Suprapubic skin (tissue), 4 donors: ENCODE measurements at places on chromosomes 4 and X.
A peak's percentile ranks its signal among the peaks of the same experiment; 100 is the strongest.

GRCh38 chrX:136446208-136446607 lies 41.5 kb upstream of the BRS3 start:
- H3K36me3 ChIP-seq = no peaks in the 10 kb centered on the region
- H3K27ac ChIP-seq = no peak overlapping the region
- no peaks in the 10 kb centered on the region for H3K27me3 ChIP-seq
- DNase-seq = no peak
- no peak overlapping the region for H3K4me3 ChIP-seq

DNA sequence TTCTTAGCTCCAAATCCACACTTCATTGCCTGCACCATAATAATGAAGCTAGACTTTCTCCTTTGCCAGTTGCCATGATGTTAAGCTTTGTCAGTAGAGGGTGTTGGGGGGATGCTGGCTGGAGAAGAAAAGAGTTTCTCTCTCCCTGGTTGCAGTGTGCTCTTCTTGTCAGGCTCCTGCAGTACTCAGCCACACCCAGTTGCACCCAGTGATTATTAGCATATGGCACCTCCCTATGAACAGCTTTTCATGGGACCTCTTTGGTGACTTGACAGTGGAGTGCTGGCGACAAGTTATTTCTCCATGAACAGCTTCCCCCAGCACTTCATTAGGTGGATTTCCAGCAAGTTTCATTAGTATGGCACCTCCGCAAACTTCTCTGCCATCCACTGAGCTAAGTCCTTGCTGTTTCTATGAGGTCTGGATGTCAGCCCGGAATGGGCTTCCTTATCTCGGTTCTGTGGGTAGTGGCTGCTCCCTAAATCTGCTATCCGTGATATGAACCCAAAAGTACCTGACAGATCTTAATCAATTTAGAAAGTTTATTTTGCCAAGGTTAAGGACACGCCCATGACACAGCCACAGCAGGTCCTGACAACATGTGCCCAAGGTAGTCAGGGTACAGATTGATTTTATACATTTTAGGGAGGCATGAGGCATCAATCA lies 18.8 kb upstream of the OTUD4 start:
- H3K27ac ChIP-seq = no peak overlapping the region
- H3K4me1 ChIP-seq = no peaks in the 10 kb centered on the region
- DNase-seq = no peak
- no peaks in the 10 kb centered on the region for H3K36me3 ChIP-seq
- H3K27me3 ChIP-seq = no peaks in the 10 kb centered on the region

DNA sequence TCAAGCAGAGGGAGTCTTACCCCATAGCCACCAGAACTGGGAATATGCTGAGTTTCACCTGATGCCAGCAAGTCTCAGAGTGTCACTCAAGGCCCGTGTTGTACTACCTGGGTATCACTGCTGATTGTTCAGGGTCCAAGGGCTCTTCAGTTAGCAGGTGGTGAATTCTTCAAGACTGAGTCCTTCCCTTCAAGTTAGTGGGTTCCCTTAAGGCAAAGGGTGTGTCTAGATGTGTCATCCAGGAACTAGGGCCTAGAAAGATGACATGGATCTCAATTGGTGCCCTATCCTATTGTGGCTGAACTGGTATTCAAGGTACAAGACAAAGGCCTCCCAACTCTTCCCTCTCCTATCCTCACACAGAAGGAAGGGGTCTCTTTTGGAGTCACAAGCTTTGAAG lies 159.9 kb upstream of the DIPK2B start:
- H3K27ac ChIP-seq = no peak overlapping the region
- H3K4me3 ChIP-seq = no peak overlapping the region
- H3K4me1 ChIP-seq = no peaks in the 10 kb centered on the region
- DNase-seq = no peak
- no peaks in the 10 kb centered on the region for H3K27me3 ChIP-seq

DNA sequence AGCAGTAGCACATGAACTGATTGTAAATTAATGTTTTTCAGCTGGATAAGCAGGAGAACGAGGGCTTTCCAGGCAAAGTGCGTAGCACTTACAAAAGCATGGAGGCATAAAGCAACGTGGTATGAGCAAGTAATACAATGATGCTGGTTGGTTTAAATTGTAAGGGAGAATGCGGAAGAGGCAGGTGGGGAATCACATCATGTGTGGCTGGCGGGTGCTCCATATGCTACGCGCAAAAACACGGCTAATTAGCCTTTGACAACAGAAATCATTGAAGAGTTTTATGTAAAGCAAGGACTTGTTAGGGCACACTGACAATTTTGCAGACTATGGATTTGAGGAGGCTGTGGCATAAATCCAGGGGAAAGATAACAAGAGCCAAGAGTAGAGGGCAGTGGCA lies 14.6 kb downstream of the SYTL4 start:
- no peaks in the 10 kb centered on the region for H3K27me3 ChIP-seq
- no peak for DNase-seq
- H3K4me3 ChIP-seq = no peak overlapping the region
- no peak overlapping the region for H3K27ac ChIP-seq

DNA sequence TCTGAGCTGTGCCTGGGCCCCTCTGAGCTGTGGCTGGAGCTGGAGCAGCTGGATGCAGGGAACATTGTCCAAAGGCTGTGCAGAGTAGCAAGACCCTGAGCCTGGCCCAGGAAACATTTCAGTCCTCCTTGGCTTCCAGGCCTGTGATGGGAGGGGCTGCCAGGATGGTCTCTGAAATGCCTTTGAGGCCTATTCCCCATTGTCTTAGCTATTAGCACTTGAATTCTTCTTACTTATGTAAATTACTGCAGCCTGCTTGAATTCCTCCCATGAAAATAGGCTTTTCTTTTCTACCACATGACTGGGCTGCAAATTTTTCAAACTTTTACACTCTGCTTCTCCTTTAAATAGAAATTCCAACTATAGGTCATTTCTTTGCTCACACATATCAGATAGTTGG lies 349.8 kb upstream of the KLHL4 start:
- H3K27ac ChIP-seq = no peak overlapping the region
- no peaks in the 10 kb centered on the region for H3K27me3 ChIP-seq
- DNase-seq = no peak
- H3K4me1 ChIP-seq = no peaks in the 10 kb centered on the region
- no peak overlapping the region for H3K4me3 ChIP-seq
- no peaks in the 10 kb centered on the region for H3K36me3 ChIP-seq

DNA sequence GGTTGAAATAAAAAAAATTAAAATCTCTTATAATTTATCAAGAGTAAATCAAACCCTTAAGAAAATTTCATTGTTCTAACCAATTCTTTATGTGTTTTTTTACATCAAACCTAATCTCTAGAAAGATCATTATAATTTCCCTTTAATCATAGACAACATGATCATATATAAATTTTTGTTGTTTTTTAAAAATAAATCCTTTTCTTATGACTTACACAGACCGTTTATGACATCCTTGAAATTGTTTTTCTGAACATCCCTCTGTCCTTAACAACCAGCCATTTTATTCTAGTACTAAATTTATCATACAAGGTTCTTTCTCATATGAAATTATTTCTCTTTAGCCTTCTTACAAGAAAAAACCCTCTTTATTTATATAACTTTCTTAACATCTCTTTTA lies 62.7 kb upstream of the GABRE start:
- no peaks in the 10 kb centered on the region for H3K36me3 ChIP-seq
- DNase-seq = no peak
- H3K27me3 ChIP-seq = no peaks in the 10 kb centered on the region
- H3K4me3 ChIP-seq = no peak overlapping the region
- no peaks in the 10 kb centered on the region for H3K4me1 ChIP-seq
- H3K27ac ChIP-seq = no peak overlapping the region

- peak overlapping the region; percentile 12 for H3K4me3 ChIP-seq
- no peak for DNase-seq
- peaks cover 15% of the 10 kb centered on the region for H3K36me3 ChIP-seq
Observed at GRCh38 chrX:53085661-53086229, 3.6 kb downstream of the TSPYL2 start.

DNA sequence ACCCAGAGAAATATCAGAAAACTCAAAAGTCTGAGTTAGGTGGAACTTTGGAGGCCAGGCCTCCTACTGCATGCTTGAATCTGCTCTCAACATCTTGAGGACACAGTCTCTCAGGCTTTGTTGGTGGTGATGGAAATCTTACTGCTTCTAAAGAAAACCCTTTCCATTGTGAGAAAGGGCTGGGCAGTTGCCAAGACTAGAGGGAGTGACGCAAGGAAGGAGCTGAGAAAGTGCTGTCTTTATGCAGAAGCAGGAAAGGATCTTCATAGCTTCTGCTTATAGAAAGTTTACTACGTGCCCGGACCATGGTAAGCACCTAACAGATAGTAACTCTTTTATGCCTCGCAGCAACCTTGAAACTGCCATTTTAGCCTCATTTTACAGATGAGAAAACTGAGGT lies 2.4 kb upstream of the CRMP1 start:
- peaks cover 17% of the 10 kb centered on the region for H3K4me1 ChIP-seq
- H3K36me3 ChIP-seq = no peaks in the 10 kb centered on the region
- peaks cover 83% of the 10 kb centered on the region for H3K27me3 ChIP-seq
- DNase-seq = no peak
- no peak overlapping the region for H3K27ac ChIP-seq

GRCh38 chr4:54779476-54780148 lies 121.9 kb downstream of the KIT start:
- H3K27ac ChIP-seq = no peak overlapping the region
- no peak overlapping the region for H3K4me3 ChIP-seq
- no peaks in the 10 kb centered on the region for H3K36me3 ChIP-seq
- peaks cover 12% of the 10 kb centered on the region for H3K4me1 ChIP-seq

- no peaks in the 10 kb centered on the region for H3K27me3 ChIP-seq
- DNase-seq = no peak
- no peak overlapping the region for H3K27ac ChIP-seq
- peaks cover 14% of the 10 kb centered on the region for H3K36me3 ChIP-seq
Observed at GRCh38 chr4:5722328-5722727, 11.3 kb downstream of the EVC start.

- H3K27ac ChIP-seq = no peak overlapping the region
- H3K36me3 ChIP-seq = no peaks in the 10 kb centered on the region
- DNase-seq = no peak
- no peak overlapping the region for H3K4me3 ChIP-seq
- H3K27me3 ChIP-seq = no peaks in the 10 kb centered on the region
Observed at GRCh38 chr4:60953826-60954225, 246.3 kb upstream of the ADGRL3 start.

DNA sequence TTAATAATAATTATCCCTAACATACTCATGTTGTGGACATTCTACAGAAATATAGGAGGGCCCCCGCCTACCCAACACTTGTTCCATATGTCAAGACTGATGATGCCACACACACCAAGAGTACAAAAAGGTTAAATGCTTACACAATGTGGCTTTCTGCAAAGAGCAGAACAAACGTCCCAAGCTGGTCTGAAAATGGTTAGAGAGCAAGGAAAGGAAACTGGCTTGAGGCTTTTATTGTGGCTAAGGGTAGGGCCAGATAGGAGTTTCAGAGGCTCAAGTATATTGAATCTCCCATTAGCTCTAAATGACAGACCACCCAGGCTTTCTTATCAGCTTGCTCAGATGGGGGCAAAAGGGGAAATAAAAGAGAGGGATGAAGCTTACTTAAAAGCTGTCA lies 134.1 kb upstream of the C1QTNF7 start:
- no peak overlapping the region for H3K27ac ChIP-seq
- no peak overlapping the region for H3K4me3 ChIP-seq
- H3K4me1 ChIP-seq = no peaks in the 10 kb centered on the region
- no peak for DNase-seq

DNA sequence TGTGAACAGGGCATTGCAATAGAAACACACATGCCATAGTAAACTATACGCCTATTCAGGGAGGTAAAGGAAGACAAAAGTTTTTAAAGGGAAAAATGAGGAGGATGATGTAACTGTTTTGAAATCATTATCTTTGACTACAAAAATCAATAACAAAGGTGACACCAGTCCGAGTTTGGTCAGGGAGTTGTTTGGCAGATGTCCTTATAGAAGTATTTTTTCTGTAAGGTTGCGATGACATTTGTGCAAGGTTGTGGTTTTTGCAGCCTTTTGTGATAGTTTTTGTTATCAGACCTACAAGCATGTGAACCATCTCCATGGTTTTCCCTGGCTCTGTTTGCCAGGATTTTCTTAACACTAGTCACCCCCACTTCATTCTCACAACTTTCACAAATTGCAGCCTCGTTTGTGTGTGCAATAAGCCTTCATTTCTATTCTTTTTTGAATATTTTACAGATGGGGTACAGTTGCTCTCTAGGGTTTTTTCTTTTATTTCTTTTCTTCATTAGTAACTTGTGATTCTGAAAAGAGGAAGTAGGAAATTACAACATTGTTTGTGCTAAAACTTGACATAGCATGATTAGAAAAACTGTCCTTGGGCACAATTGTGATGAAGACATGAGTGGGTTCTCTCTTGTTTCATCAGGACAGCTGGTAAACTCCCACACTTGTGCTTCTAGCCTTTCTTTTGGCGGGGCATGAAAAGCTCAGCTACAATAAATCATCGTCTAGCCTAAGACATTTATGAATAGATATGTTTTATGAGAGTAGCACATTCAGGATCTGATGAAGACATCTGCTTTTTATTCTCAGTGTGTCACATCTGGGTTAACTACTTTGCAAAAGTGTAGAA lies 60.2 kb upstream of the PNPLA4 start:
- H3K36me3 ChIP-seq = no peaks in the 10 kb centered on the region
- H3K4me3 ChIP-seq = no peak overlapping the region
- H3K4me1 ChIP-seq = no peaks in the 10 kb centered on the region
- no peak overlapping the region for H3K27ac ChIP-seq
- H3K27me3 ChIP-seq = no peaks in the 10 kb centered on the region

GRCh38 chrX:155896512-155896911 lies 15.4 kb downstream of the VAMP7 start:
- no peak overlapping the region for H3K4me3 ChIP-seq
- peaks cover 24% of the 10 kb centered on the region for H3K36me3 ChIP-seq
- H3K27me3 ChIP-seq = no peaks in the 10 kb centered on the region
- no peak for DNase-seq
- H3K27ac ChIP-seq = no peak overlapping the region

- no peak overlapping the region for H3K4me3 ChIP-seq
- no peaks in the 10 kb centered on the region for H3K36me3 ChIP-seq
- no peaks in the 10 kb centered on the region for H3K4me1 ChIP-seq
- no peaks in the 10 kb centered on the region for H3K27me3 ChIP-seq
- no peak for DNase-seq
- H3K27ac ChIP-seq = no peak overlapping the region
Observed at GRCh38 chr4:157713342-157713741, 459.5 kb downstream of the GASK1B start.

GRCh38 chr4:186684889-186685309 lies 38.8 kb downstream of the FAT1 start:
- no peak overlapping the region for H3K27ac ChIP-seq
- DNase-seq = no peak
- peaks cover 30% of the 10 kb centered on the region for H3K4me1 ChIP-seq
- H3K27me3 ChIP-seq = no peaks in the 10 kb centered on the region
- H3K4me3 ChIP-seq = no peak overlapping the region
